ENCODE measurements at places on chromosomes 13 and 19.

DNA sequence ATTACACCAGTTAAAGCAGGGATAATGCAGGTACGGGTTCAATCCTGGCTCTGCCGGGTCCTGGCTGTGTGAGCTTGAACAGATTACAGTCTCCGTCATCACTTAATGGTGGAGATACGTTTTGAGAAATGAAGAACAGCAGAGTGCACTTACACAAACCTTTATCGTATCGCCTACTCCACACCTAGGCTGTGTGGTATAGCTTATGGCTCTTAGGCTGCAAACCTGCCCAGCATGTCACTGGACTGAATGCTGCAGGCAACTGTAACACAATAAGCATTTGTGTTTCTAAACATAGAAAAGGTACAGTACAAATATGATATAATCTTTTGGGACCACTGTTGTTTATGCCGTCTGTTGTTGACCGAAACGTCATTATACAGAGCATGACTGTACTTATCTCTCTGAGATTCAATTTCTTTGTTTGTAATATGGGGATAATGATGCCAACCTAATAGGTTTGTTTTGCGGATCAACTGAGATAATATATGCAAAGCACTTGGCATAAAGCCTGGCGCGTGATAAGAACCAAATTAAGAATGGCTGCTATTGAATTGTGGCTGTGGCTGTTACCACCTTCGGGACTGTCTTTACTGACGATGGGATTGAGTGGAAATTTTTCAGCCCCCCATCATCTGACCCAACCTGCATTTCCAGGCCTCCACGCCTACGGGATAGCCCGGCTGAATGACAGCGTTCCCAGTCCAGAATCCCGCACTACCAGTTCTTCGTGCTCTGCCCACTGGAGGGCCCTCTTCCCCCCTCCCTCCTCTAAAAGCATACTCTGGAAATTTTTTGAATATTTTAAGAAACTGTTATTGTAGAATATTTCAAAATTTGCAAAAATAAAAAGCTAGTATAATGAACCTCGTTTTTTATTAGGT lies 11.2 kb downstream of the KRTDAP start:
- DNase-seq = no peak

DNA sequence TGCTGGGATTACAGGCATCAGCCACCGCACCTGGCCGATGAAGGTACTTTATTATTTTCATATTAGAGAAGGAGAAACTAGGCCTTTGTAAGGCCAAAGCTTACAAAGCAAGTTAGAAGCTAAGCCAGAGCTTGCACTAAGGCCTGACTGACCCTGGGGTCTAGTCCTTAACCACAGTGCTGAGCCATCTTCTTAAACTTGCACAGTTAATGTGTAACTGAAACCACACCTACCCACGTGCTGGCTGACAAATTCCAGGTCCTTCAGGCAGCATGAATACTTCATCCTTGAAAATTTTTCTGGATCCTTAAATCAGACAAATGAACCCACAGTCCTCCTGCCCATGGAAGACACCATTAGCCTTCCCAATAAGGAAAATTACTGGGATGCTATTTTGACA lies 880.6 kb downstream of the UQCRFS1 start:
- DNase-seq = no peak

GRCh38 chr19:6649185-6649584 lies 20.8 kb downstream of the TNFSF14 start:
- no peak for DNase-seq

GRCh38 chr19:6521718-6522646 lies 8.8 kb upstream of the TNFSF9 start:
- DNase-seq = no peak

DNA sequence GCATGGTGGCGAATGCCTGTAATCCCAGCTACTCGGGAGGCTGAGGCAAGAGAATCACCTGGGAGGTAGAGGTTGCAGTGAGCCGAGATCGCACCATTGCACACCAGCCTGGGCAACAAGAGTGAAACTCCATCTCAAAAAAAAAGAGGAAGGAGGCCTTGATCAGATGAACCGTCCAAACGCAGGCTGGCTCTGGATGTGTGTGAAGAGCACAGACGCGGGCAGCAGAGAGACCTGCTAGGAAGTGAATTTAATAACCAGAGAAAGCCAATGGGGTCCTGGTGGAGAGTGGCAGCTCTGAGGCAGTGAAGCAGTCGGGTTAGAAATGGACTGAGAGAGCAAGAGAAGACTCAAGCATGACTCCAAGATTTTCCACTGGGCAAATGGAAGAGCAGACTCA lies 136.5 kb downstream of the RNF17 start:
- DNase-seq = no peak

- DNase-seq = no peak
Measured at GRCh38 chr19:19540715-19541515, 2.9 kb downstream of the CILP2 start.

GRCh38 chr13:109626386-109627171 lies 159.8 kb downstream of the IRS2 start:
- no peak for DNase-seq

DNA sequence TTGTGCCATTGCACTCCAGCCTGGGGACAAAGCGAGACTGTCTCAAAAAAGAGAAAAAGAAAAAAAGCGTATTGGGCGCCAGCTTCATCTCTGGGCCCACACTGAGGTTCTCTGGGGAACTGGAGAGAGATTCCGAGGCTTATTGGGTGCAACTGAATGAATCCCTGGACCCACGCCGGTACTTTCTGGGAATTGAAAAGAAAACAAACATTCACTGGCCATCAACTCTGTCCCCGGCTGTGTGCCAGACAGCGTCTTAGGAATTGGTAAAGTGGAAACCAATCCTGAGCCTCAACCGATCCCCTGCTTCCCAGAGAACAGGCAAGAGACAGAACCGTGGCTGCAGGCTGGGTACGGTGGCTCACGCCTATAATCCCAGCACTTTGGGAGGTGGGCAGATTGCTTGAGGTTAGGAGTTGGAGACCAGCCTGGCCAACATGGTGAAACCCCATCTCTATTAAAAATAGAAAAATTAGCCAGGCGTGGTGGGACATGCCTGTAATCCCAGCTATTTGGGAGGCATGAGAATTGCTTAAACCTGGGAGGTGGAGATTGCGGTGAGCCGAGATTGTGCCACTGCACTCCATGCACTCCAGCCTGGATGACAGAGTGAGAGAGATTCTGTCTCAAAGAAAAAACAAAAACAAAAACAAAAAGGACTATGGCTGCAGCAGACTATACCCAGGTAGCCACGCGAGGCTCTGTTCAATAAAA lies 8.6 kb downstream of the ANO8 start:
- no peak for DNase-seq
